ENCODE measurements at places on chromosomes 2 and 18.

GRCh38 chr2:44706681-44707553 lies 234.6 kb upstream of the SIX3 start:
- no peak overlapping the region for H3K4me3 ChIP-seq
- no peak overlapping the region for H3K27ac ChIP-seq
- no peak for ATAC-seq
- peaks cover 12% of the 10 kb centered on the region for H3K36me3 ChIP-seq
- H3K27me3 ChIP-seq, result no peaks in the 10 kb centered on the region

DNA sequence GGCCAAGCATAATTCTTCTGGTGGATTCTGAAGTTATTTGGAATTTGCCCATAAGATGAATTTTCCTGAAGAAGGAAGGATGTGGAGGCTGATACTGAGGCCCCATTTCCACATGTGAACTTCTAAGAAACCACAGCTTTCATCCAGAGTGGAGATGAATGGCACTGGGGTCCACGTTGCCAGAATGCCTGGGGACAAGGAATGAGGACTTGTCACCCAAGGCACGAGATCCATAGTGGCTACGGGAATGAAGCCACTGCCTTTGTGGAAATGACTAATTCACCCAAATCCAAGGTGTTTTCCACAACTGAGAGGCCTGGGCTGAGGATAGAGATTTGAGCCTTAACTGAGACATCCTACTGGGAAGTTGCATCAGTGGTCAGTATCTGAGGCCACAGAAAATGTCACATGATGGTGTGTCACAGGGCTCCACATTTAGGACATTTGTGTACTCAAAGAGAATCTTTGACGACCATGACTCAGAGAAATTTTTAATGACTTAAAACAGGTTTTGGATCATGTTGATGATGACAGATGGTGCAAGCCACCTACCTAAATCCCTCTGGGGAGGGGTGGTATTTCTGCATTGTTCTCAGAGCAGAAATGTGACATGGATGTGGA lies 286.1 kb downstream of the SOX11 start:
- no peak overlapping the region for H3K27ac ChIP-seq
- no peaks in the 10 kb centered on the region for H3K4me1 ChIP-seq
- H3K27me3 ChIP-seq, result peaks cover 9% of the 10 kb centered on the region
- no peak for ATAC-seq
- H3K36me3 ChIP-seq, result no peaks in the 10 kb centered on the region
- H3K4me3 ChIP-seq, result no peak overlapping the region

DNA sequence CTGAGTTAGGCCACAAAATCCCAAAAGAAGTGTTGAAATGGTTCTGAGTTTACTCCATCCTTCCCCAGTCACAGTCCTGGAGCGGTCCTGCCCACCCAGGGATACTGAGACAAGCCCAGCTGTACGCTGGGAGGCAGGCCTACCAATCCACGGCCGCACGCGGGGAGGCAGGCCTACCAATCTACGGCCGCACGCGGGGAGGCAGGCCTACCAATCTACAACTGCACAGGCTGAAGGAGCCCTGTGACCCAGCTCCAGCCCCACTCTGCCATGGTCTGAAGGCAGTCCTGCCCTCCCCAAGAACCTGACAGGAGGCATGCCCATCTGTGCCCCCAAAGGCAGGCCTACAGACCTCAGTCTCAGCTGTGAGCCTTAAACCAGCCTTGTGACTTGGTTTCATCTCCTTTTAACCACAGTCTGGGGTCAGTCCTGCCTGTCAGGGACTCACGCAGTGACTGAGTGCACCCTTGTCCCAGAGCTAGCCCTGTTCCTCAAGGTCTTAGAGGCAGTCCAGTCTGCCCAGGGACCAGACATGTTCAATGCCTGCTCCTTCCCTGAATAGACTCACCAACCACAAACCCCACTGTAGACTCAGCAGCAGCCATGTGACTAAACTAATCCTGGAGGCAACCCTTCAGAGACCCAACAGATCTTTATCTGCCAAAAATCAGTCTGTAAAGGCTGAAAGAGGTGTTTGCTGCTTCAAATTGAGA lies 36.8 kb downstream of the GPC1 start:
- H3K36me3 ChIP-seq, result peaks cover 58% of the 10 kb centered on the region
- H3K27me3 ChIP-seq, result no peaks in the 10 kb centered on the region
- ATAC-seq, result no peak
- no peak overlapping the region for H3K27ac ChIP-seq
- peaks cover 19% of the 10 kb centered on the region for H3K4me1 ChIP-seq

DNA sequence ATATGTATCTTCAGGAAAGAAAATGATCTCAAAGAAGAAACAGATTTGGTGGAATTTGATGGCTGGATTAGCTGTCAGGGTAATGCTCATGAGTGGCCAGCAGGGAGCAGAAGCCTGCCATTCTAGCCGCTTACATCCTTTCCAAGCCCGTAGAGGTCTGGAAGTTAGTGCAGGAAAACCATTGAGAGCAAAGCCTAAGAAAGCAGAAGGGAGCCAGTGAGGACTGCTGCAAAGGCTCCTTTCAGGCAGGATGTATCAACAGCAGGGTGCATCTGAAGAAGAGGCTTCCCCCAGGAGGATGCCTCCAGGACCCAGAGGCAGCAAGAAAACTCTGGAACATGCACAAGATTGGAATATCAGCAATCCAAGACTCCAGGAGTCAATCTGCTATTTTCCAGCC lies 22.9 kb upstream of the LBH start:
- ATAC-seq, result no peak
- peak overlapping the region; percentile 80 for H3K27ac ChIP-seq
- H3K4me1 ChIP-seq, result peaks cover 15% of the 10 kb centered on the region
- H3K4me3 ChIP-seq, result no peak overlapping the region
- H3K36me3 ChIP-seq, result no peaks in the 10 kb centered on the region
- no peaks in the 10 kb centered on the region for H3K27me3 ChIP-seq

- ATAC-seq, result no peak
- H3K36me3 ChIP-seq, result peaks cover 31% of the 10 kb centered on the region
- H3K27ac ChIP-seq, result no peak overlapping the region
- H3K27me3 ChIP-seq, result no peaks in the 10 kb centered on the region
- no peak overlapping the region for H3K4me3 ChIP-seq
Measured at GRCh38 chr2:72193723-72194122, 46.1 kb upstream of the CYP26B1 start.

DNA sequence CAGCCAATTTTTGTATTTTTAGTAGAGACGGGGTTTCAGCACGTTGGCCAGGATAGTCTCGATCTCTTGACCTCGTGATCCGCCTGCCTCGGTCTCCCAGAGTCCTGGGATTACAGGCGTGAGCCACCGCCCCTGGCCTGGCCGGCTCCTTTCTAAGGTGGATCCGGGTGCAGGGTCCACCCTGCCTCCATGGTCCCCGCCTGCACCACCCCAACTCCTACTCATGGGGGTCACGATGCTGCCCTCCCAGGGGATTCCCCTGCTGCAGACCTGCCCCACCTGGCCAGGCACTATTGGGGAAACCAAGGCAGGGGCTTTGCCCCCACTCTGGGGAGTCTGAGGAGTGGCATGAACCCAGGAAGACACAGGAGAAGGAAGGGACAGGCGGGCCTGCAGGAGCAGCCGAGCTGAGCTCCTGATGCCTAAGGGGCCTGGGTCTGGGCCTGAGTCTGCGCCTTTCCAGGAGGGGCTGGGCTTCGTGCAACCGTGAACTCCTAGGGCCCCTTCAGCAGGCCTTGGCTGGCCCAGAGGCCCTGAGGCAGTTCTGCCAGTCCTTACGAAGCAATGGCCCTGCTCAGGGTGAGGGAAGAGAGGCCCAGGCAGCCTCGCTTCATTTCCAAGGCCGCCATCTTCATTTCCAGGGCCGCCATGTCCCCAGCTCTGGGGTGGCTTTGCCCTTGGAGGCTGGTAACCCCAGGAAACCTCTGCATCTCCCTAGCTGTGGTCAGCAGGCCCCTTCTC lies 67.2 kb upstream of the SMAD7 start:
- no peaks in the 10 kb centered on the region for H3K36me3 ChIP-seq
- H3K4me1 ChIP-seq, result peaks cover 14% of the 10 kb centered on the region
- no peak for ATAC-seq

Data from stimulated activated memory B cell treated with anti-CD40 and anti-IgM and Interleukin-4, amounts not matched to agents 10 μg/mL and 1 μg/mL and 100 μg/mL, for 72 hours (primary cell).